Left forelimb (tissue), 1 donor: ENCODE measurements at places on chromosomes 2 and 18.

DNA sequence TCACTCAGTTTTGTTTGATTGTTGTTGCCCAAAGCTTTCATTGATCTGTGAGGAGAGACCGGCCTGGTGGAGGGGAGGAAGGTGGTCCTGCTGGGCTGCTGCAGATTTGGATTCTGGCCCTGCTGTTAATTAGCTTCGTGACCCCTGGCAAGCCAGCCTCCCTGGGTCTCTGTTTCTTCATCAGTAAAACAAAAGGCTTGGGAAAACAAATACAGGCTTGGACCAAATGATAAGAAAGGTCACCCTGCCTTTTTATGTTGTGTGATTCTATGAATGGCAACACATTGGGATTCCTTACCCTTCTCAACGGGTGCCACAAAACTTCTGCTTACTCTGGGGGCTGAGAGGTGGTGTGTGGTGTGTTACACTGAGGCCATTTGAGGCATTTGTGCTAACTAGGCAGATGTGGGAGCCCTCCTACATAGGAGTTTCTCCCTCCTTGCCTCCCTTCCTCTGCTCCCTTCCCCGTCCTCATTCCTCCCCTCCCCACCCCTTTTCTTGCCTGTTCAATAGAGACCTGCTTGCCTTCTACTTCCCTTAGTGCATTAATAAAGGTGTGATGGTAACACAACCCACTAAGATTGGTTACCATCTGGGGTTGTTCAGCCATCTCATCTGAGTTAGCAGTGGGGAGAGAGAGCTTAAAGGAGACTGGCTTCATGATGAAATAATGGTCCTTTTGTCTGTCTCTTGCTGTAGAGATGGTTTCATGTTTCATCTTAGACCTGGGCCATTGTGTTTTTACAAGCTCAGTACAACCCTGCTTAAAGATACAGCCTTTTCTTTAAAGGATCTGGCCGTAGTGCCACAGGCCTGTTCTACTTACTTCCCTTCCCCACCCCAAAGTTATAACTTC, 96.2 kb downstream of the TANC1 start:
- DNase-seq: no peak

GRCh38 chr2:72778410-72778809, 47.4 kb downstream of the EXOC6B start:
- DNase-seq: no peak

GRCh38 chr18:66136039-66136438, 385.2 kb downstream of the CDH7 start:
- no peak for DNase-seq

- DNase-seq: no peak
Measured at GRCh38 chr2:28960401-28960800, 20.7 kb upstream of the TOGARAM2 start.

- no peak for DNase-seq
Measured at GRCh38 chr2:170679607-170680079, 35.5 kb upstream of the SP5 start.

DNA sequence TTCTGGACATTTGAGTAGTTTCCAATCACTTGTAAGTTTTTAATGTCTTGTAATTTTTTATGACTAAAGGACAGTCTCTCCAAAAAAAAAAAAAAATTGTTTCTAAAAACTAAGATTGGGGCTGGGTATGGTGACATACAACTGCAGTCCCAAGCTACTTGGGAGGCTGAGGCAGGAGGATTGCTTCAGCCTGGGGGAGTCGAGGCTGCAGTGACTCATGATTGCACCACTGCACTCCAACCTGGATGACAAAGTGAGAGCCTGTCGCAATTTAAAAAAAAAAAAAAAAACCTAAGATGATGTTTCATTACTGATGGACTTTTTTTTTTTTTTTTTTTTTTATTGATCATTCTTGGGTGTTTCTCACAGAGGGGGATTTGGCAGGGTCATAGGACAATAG, 34.4 kb upstream of the PKDCC start:
- DNase-seq: no peak

- no peak for DNase-seq
Measured at GRCh38 chr18:56913941-56914340, 232.9 kb upstream of the BOD1L2 start.

DNA sequence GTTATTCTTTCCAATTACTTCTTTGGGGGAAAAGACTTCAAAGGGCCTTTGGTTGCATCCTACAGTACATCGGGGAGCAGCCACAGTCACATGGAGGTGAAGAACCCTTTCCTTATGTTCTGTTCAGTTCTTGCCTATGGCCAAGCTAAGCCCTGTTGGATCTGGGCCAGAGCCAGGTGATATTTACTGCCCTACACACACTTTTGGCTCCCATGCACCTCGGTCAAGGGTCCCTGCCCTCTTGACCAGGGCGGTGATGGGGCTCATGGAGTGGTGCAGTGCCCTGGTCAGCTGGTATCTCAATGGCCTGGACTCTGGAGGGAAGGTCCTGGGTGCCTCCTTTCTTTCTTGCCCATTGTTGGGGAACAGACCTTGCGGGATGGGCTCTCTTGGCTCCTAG, 98.7 kb downstream of the VAPA start:
- DNase-seq: no peak

GRCh38 chr18:39053571-39053970, 1488.0 kb upstream of the CELF4 start:
- DNase-seq: no peak

GRCh38 chr18:73614812-73615211, 532.8 kb downstream of the FBXO15 start:
- DNase-seq: no peak

DNA sequence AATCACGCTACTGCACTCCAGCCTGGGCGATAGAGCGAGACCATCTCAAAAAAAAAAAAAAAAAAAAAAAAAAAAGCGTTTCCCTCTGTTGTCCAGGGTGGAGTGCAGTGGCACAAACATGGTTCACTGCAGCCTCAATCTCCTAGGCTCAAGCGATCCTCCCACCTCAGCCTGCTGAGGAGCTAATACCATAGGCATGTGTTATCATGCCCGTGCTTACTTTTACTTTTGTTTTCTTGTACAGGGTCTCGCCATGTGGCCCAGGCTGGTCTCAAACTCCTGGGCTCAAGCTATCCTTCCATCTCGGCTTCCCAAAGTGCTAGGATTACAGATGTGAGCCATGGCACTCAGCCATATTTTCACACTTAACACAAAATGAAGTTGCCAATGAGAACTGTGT, 37.5 kb downstream of the PSME4 start:
- no peak for DNase-seq

GRCh38 chr2:102139851-102140250, 2.7 kb upstream of the IL1R1 start:
- no peak for DNase-seq

DNA sequence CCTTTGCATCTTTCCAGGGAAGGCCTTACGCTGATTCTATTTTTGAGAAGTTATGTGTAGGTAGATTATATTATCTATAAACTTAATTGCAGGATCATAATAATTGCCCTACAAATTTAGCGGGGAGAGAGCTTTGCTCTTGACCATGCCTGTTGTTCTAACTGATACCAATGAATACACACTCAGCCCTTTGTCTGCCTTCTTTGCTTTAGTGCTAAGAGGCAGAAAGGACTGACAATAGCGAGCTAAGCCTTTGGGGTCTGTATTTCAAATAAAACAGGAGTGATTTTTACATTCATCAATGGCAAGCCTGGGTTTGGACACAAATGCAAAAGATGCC, 115.3 kb upstream of the STON1 start:
- no peak for DNase-seq

- no peak for DNase-seq
Measured at GRCh38 chr2:203853271-203853670, 14.3 kb upstream of the CTLA4 start.

- no peak for DNase-seq
Measured at GRCh38 chr18:51020536-51020935, 9.5 kb upstream of the SMAD4 start.

DNA sequence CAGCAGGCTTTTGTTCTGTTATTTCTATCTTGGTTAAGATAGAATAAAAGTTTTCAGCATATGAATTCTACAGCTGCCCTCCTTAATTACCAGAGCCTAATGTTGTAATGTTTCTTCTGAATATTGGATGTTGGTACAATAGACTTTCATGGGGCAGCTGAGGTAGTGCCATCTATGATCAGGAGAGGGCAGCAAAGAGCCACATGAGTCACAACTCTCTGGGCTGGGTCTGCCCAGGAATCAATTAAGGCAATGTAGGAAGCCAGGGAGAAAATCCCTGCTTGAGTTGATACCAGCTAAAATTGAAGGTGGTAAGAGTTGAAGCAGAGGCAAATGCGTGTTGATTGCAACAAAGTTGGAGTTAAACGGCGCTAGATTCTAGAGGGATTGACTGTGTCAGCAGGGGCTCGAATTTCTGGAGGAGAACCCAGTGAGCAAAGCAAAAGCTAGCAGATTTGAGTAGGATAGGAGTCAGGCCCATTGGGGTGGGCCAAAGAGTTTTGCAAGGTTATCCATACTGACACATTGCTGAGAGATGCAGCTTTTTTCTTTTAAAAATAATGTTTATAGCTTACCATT, 10.6 kb upstream of the MC5R start:
- DNase-seq: no peak

DNA sequence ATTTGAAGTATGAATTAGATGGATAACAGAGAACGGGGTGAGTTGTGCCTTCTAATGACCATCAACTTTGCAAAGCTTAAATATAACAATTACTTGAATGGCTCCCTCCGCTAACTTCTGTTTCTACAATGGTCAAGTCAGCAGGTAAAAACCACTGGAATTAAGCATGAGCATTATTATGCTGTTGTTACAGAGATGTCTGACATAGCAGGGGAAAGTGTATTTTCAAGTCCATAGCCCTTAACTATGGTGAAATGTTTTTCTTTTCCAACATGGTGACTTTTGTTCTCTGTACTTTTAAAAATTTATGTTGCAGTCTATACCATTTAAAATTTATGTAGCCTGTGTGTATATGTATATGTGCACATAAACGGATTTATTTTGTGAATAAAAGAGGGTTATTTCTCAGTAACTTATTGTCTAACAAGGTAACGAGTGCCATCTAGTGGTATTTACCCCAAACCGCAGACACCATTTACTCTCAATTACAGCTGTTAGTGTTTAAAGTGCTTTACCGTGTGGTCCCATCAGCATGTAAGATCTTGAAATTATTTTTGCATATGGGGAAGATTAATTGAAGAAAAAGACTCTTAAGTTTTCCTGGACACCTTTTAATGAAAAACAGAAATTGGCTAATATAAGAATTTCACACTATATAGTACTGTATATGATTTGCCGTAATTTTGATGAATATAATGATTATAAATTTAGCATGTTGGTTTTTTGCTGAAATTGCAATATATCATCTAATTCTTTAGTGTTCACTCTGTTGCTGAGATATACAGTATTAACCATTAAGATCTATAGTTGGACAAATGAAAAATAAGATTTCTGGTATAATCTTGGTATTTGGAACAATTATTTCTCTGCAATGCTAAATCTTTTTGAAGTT, 78.2 kb downstream of the UBE2E3 start:
- no peak for DNase-seq

DNA sequence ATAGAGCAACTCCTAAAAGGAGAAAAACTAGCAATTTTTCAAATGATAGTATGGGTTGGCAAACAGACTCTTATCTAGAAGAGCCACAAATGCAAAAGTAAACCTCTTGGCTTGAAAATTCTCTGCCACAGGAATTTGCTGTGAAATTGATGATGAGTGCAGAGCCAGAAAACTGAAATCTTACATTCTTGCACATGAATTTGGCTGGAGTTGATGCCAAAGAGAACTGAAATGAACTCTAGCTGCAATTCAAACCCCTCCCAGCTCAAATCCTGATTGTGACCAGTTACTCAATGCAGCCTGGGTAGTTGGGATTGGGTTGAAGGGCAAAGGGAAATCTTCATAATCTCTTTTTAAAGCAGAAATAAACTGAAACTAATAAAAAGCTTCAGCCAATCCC, 266.6 kb downstream of the PDE11A start:
- no peak for DNase-seq

DNA sequence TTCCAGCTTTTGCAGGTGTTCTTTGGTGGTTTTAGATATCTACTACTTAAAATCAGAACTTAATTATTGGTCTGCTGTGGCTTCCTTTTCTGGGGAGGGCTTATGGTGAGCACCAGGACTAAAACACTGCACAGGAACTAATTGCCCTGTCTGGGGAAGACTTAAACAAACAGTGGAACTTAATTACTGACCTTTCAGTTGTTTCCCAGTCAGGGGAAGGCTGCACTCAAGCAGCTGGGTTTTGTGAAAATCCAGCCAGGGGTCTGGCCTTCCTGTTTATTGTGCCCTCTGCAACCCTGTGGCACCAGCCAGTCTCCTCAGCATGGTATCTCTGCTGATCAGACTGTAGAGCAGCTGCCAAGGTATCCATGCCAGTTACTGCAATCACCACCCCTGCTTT, 398.2 kb downstream of the ADCYAP1 start:
- no peak for DNase-seq

DNA sequence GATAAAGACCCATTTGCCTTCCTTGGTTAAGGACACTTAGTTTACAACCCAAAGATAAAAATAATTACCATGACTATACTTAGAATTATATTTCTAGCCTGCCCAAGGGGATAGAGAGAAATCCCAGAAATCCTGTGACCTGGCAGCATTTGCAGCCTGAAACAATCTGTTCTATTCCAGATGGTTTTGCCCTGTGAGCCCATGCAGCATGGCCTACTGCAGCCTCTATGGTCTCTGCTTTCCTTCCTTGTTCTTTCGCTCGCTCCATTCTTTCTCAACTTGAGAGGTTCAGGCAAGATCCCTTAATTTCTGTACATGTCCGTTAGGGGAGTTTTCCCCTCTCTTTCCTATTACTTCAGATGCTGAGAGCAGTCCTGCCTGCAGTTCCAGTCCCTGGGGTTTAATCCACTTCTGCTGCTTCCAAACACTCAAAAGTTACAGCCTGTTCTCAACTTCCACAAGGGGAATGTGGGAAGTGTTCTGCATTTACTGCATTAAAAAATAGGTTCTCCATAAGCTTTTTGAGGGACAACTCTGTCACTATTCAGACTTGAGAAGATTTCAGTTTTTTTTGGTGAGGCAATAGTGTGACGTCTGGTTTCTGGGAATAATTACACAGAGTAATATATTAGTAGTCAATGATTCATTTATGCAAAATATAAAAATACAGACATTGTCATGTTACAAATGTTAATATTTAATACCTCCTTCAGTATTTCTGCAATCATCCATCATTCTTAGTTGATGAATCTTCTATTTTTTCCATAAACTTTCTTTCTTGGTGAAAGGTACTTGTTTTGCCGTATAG, 80.3 kb downstream of the CDCA7 start:
- no peak for DNase-seq

GRCh38 chr2:197838036-197838435, 33.6 kb downstream of the PLCL1 start:
- DNase-seq: no peak

- no peak for DNase-seq
Measured at GRCh38 chr18:80190311-80190710, 57.0 kb downstream of the PARD6G start.

DNA sequence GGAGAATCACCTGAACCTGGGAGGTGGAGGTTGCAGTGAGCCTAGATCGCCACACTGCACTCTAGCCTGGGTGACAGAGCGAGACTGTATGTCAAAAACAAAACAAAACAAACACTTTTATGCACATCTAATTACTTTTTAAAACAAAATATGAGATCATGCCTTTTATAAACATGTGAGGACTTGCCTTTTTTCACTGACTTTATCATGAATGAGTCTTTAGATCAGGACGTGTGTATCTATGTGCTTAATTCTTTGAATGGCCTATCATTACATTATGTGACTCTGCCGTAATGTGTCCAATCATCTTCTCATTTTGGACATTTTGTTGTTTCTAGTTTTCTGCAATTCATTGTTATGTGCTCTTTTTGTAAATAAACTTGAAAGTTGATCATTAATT, 58.7 kb downstream of the FAM117B start:
- DNase-seq: no peak

GRCh38 chr2:219752726-219753125, 125.3 kb downstream of the SLC4A3 start:
- DNase-seq: no peak
